Kidney capillary endothelial cell (primary cell): ENCODE measurements at places on chromosomes 3 and 15.

- no peak for DNase-seq
These were observed 92.2 kb downstream of the LINGO1 start for GRCh38 chr15:77540312-77541060.

- no peak for DNase-seq
These were observed 25.6 kb downstream of the CLEC3B start for GRCh38 chr3:45051685-45052084.

DNA sequence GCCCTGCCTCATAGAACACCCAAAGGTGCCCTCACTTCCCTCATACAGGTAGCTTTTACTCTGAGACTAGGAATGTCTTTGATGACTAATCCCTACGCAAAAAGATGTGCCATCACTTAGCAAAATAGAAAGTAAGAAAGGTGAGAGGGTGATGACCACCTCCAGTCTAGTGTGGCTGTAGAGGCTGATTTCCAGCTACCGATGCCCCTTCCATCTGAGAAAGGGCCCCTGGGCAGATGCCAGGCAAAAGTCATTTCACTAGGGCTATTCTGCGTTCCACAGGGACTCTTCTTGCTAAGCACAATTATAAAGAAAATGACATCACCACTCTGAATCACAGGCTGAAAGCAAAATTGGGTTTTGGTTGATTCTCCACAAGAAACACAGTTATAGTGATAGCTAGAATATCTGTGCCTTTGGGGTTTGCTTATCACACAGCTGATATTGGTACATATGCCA lies 77.4 kb downstream of the RBPMS2 start:
- no peak for DNase-seq

- DNase-seq: peak; percentile 35
These were observed 52.6 kb downstream of the NMD3 start for GRCh38 chr3:161273589-161274218.

DNA sequence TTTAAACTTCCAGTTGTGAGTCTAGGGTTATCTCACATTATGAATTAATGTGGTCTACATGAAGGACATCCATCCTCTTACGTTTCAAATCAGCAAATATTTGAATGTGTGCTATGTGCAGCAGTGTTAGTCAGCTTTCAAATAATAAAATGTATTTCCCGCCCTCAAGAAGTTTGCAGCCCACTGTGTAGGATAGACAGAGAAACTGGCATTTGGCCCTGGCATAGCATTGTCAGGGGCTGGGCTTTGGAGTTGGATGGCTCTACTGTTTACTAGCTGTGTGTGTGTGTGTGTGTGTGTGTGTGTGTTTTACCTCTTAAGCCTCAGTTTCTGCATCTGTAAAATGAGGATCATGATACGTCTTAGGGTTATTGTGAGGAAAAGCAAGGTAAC lies 400.5 kb upstream of the C2CD4B start:
- no peak for DNase-seq

- no peak for DNase-seq
These were observed 133.5 kb downstream of the FBLN2 start for GRCh38 chr3:13682331-13683013.

DNA sequence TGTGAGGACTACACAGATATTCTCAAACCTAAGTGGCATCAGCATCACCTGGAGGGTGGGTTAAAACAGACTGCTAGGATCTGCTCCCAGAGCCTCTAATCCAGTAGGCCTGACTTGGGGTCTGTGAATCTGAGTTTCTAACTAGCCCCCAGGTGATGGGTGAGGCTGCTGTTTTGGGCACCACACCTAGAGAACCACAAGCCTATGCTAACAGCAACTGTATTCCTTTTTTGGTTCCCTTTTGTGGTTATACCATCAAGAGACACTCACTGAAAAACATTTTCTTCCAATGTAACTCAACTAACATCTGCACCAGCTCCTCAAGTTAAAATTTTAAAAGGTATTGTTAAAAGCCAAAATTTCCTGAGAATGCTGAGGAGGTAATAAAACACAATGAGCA lies 16.0 kb downstream of the WDR82 start:
- DNase-seq: no peak

DNA sequence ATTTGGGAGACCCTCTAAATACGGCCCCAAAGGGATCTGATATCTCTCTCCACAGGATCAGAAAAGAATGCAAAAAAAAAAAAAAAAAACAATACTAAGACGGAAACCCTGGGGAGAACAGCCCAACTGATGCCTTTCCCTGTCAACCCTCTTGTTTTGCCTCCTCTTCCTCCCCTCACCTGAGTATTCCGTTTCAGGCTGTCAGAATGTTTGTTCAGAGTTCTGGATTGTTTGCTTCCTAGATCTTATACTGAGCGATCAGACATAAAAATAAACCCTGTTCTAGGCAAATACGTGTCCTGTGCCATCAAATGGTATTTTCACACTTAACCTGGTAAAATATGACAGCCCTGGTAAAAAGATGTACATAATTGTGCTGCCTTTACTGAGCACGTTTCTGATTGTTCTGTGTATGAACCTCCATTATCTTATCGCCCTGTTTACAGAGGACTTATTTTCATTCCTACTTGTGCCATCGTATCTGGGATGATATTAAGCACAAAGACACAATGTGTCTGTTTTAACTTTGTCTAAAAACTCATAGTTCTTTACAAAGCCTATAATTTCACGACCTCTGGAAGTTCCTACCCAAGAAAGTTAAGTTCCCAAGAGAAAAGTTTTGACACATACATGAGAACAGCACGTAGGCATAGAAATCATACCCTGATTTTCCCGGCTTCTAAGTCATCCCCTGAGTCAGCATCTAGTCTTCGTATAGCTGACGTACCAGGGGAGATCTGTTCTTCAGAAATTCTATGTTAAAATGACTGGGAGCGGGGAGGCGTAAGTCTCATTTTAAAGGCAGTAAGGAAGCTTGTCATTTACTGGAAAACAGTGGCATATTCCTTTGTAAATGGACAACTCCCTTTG lies 856 bp downstream of the ZBTB38 start:
- peak; percentile 56 for DNase-seq

DNA sequence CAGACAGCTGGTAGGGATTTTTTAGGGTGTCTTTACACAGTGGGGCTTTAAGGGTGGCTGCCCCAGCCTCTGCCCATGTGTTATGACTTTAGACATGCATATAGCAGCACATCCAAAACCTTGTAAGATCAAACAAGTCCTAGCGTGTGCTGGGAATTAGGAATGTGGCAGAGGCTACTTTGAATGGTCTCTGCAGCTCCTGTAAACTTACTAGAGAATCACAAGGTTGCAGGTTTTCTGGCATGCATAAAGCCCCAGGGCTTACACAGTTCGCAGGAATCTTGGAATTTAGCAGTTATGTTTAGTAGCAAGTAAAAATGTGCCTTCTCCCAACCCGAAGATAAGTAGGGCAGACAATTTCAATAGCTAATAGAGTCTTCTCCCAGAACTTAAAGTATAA lies 46.9 kb upstream of the COL6A6 start:
- DNase-seq: no peak

DNA sequence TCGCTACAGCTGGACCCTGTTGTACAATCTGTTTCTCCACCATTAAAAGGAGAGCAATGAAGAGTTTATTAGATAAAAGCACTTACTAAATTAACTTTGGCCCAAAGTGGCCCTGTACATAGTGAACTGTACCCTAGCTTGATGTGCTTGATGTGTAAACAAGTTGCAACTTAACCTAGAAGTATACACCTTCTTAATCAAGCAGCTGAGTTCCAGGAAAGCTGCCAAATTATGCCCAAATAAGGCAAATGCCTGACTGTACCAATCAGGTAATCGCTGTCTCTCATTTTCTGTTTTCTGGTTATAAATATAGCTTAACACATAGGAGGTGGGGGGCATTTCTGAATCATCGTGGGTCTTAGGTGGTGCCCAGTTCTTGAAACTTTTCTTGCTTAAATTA lies 704.8 kb upstream of the CBLB start:
- no peak for DNase-seq

GRCh38 chr3:178359728-178360127 lies 176.5 kb upstream of the KCNMB2 start:
- DNase-seq: no peak

- DNase-seq: no peak
These were observed 49.4 kb downstream of the CRYBG3 start for GRCh38 chr3:97871186-97871585.

DNA sequence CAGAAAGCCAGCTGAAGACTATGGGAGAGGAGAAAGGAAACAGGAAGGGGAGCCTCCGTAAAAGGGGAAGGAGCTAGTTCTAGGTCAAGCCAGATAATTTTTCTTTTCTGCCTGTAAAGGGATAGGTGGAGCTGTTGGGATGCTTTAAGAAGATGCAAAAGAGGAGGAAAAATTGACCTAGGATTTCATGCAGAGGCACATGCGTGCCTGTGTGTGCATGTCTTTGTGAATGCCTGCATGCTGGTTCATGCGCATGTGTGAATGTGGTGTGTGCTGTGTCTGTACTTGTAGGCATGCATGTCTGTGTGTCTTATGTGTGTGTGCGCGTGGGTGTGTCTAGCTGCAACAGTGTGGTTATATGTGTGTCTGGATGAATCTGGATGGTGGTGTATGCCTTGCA lies 27.3 kb downstream of the CCDC33 start:
- no peak for DNase-seq

- DNase-seq: peak; percentile 76
These were observed 44.0 kb downstream of the PHLDB2 start for GRCh38 chr3:111903067-111903511.

DNA sequence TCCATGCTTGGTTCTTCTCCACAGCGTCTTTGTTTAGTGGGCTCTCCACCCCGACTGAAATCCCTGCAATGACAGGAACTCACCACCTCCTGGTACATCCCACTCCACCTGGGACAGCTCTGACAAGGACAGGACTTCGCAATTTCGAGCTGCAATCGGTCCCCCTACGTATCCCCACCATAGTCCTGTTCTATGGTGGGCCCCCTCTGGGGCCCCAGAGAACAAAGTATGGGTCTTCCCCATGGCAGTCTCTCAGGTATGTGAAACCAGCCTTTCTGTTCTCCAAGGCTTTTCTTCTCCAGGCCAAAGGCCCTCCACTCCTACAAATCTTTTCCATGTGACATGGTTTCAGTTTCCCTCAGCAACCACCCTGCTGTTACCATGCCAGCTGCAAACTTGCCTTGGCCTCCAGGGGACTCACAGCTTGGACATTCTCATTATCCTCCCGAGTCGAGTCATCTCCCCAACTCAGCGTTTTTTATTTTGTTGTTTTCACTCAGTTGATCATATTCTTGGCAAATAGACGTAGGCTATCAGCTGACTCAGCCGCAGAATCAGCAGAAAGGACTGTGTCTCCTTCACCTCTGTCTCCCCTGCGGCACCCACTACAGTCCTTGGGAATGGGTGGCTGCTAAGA lies 233.3 kb downstream of the OPA1 start:
- DNase-seq: no peak

DNA sequence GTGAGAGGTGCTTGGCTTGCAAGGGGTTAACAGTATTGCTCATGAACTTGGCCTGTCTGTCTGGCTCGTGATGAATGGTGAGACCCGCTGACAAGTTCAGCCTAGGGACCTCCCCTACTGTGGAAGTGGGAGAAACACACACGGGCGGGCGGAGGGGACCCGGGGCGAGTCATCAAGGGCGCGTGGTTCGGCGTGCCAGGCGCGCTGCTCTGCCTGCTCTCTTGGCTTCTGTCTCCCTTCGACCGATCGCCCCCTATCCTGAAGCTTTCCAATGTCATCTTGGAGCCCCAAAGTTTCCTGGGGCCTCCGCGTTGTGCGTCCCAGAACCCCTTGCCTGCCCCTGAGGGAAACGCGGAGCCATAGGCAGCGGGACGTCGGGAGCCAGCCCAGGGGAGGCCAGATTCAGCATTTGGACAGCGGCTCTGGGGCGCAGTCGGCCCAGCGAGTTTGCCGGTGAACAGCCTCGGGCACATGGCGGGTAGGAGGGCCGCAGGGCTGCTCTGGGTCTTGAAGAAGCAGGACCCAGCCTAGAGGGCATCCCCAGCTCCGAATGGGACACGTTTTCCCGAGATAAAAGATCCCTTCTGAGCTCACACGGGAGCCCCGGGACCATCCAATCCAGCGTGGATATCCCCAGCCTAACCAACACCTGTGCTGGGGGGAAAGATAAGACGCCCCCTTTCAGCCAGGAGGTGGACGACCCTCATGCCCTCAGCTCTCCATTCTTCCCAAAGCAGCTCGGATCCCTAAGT lies 27.0 kb upstream of the POLG start:
- DNase-seq: peak; percentile 43

- DNase-seq: no peak
These were observed 3.7 kb downstream of the CHRNA3 start for GRCh38 chr15:78617076-78617475.
